ENCODE measurements at places on chromosomes 6 and 20. TPM values are rescaled to one million over a fixed set of nuclear protein-coding genes. Genes with fewer than 3 reads are reported as not detected.

Gene SIRPD
- not detected for total RNA-seq

Gene ADGB
- total RNA-seq: 0.72 TPM

DNA sequence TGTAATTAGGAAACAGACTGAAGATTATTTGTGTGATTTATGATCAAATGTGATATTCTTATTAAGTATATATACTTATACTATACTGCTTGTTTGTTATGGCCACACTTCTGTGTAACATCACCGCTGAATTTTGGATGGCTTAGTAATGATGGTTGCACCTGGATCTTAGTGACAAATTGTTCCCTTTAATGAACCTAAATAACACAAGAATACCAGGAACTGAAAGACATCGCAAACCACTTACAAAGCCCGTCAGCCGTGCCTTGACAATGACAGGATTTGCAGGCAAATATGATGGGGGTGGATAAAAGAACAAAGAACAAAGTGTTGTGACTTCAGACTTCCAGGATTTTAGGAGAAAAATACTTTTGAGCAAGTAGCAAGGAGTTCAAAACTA lies 67.1 kb downstream of the LAMP5 start:
- DNase-seq: no peak

DNA sequence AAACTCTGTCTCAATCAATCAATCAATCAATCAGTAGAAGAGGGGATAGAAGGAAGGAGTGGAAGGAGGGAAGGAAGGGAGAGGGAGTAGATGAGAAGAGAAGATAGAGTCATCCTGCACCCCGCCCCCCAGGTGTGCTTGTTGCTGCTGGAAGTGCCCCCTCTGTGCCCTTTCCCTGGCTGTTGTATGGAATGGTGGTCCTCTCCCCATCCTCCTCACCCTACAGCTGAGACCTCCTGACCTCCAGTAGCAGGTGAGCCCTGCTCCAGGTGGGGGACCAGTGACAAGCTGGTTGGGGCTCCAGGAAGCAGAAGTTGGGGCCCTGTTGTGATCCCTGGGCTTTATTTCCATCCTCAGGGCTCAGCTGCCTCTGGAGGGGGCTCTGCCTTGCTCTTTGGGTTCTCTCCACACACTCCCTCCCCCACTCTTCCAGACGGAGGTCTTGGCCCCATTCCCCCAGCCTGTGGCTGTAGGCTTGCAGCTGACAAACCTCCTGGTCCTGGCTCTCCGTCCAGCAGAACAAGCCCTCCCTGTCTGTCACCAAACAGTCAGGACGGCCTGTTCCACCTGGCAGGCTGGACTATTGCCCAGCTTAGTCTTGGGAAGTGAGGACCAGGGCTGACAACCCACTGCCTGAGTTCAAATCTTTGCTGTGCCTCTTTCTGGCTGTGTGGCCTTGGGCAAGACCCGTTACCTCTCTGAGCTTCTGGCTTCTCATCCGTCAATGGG lies 26.0 kb upstream of the SCRT2 start:
- DNase-seq: no peak

Gene TUBB2B
- 2.3 TPM for total RNA-seq

DNA sequence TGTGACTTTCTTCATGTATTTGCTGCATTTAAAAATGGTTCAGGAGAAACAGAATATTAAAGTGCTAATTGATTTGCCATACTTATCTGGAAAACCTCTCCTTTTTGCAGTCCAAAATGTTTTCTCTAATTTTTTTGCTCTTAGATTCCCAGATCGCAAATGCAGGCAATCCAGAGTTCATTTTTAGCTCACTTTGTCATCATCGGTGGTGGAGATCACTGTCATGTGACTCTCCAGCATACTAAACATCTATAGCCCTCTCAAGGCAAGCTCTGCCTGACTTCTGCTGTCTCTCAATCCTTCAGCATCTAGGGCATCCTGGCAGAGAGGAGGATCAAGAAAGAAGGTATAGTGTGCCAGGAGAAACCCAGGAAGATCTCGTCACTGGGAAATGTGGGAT lies 24.8 kb downstream of the ABRACL start:
- no peak for DNase-seq

- DNase-seq: no peak
Observed at GRCh38 chr6:118932421-118932820, 2.5 kb downstream of the MCM9 start.

DNA sequence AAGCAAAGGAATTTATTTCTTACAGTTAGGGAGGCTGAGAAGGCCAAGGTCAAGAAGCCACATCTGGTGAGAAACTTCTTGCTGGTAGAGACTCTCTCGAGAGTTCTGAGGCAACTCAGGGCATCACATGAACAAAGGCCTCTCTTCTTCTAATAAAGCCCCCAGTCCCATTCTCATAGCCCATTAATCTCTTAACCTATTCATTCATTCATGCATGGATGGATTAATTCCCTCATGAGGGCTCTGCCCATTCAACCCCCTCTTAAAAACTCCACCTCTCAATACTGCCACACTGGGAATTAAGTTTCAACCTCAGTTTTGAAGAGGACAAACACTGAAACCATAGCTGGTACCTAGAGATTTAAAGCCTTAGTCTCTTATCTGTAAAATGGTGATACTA lies 217.9 kb upstream of the SPTLC3 start:
- DNase-seq: no peak

DNA sequence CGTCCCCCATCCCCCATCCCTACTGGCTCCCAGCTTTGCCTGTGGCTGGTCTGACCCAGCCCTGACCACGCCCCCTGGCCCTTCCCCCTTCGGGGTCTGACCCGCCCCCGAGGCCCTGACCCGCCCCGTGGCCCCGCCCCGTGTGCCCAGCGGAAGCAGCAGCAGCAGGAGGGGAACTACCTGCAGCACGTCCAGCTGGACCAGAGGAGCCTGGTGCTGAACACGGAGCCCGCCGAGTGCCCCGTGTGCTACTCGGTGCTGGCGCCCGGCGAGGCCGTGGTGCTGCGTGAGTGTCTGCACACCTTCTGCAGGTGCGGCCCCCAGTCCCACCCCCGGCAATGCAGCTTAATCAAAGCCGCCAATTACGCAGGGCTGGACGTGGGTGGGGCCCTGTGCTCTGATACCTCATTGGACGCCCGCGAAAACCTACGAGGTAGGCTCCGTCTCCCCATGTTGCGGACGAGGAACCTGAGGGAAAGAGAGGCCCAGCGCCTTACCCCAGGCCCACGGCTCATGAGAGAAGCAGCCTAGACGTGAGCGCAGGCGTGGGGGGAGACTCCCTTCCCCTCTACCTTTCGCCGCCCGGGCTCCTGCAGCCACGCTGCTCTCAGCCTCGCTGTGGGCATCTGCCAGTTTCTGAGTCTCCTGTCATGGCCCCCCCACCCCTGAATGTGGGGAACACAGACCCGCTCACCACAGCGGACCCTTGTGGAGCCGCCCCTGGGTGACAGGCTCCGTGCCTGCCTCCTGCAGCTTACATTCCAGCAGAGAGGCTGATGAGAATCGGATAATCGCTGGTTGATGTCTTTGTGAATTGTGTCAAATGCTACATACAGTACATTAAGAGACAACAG lies 12.8 kb downstream of the RBCK1 start:
- peak; percentile 85 for DNase-seq

DNA sequence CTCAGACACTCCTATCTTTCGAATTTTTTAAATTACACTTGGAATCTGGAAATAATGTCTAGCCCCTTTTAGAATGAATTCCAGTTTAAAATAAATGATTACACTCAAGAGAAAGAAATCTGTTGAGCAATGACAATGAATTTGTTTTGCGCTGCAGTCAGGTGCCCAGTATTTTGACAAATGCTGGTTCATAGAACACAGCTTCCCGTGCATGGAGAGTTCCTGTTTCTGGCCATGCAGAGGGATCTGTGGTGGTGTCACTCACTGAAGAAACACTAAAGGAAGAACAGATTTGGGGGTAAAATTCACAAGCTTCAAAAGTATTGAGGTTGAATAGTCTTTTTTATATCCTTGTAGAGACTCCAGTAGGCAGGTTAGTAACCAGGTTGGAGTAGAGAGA lies 113.4 kb upstream of the CEP85L start:
- no peak for DNase-seq

GRCh38 chr6:132998418-132998817 lies 184.0 kb downstream of the RPS12 start:
- no peak for DNase-seq

DNA sequence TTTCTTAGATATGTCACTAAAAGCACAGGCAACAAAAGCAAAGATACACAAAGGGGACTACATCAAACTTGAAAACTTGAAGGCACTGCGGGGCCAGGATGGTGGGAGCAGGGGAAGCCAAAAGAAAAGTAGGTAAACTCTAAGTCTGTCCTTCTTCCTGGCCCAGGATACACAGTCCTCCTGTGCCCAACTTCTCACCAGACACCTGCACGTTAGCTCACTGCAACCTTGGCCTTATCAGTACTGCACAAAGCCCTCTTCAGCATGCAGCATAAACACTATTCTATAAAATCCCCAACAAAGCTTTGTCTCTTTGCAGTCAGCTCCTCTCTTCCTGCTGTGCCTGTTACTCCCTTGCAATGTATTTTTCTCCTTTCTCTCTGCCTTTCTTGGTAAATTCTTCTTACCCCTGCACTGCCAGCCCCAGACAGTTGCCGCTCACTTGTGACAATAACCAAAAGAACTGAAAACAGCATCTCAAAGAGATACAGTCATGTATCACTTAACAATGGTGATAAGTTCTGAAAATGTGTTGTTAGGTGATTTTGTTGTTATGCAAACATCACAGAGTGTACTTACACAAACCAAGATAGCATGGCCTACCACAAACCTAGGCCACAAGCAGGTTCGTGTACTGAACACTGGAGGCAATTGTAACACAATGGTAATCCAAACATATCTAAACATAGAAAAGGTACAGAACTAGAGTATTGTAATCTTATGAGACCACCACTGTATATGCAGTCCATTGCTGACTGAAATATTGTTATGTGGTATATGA lies 51.2 kb downstream of the NINL start:
- no peak for DNase-seq

Gene RALY
- total RNA-seq: 212 TPM

- no peak for DNase-seq
Observed at GRCh38 chr6:46032110-46032998, 16.7 kb upstream of the CLIC5 start.

GRCh38 chr20:9573335-9574151 lies 59.2 kb downstream of the LAMP5 start:
- DNase-seq: no peak

- no peak for DNase-seq
Observed at GRCh38 chr6:142868917-142869316, 76.1 kb downstream of the HIVEP2 start.

DNA sequence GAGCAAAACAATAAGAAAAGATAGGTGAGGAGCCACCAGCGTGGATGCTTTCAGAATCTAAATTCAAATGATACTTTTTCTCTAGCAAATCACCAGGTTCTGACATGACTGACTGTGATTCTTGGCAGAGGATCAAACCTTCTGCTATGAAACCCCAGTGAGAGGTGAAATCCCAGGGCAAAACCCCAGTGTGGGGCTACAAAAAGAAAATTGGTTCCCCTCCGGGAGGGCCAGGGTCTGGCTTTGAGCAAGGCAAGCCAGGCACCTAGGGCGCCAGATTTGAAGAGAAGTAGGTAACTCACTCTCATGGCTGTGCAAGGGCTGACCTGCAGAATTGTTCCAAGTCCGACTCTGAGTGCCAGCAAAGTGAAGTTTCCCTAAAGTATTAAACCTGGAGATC lies 20.2 kb upstream of the RALGAPA2 start:
- no peak for DNase-seq

Gene CCN5
- total RNA-seq: 2.9 TPM

DNA sequence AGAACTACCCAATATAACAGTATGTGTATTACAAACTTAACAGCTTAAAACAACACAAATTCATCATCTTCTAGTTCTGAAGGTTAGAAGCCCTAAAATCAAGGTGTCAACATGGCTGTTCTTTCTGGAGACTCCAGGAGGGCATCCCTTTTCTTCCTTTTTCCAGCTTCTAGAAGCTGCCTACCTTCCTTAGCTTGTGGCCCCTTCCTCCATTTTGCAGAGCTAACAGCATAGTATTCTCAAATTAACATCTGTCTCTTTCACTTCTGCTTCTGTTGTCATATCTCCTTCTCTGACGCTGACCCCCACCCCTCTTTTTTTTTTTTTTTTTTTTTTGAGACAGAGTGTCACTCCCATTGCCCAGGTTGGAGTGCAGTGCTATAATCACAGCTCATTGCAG lies 52.8 kb upstream of the AKIRIN2 start:
- no peak for DNase-seq

DNA sequence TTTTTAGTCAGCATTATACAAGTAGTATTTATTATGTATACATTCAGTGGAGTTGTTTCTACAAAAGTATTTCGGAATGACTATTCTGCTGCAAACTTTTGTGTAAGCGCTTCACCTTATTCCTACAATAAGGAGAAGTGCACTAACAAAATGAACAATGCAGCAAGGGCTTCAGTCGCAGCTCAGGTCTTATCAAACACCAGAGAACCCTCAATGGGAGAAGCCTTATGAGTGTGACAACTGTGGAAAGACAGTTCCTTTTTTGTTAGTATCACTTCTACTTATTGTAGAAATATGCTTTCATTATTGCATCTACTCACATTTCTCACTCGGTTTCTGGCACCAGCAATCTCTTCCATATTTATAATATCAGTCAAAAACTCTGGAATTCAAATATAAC lies 18.8 kb downstream of the ZKSCAN3 start:
- no peak for DNase-seq

- DNase-seq: no peak
Observed at GRCh38 chr6:39527792-39528564, 197.2 kb downstream of the KIF6 start.

DNA sequence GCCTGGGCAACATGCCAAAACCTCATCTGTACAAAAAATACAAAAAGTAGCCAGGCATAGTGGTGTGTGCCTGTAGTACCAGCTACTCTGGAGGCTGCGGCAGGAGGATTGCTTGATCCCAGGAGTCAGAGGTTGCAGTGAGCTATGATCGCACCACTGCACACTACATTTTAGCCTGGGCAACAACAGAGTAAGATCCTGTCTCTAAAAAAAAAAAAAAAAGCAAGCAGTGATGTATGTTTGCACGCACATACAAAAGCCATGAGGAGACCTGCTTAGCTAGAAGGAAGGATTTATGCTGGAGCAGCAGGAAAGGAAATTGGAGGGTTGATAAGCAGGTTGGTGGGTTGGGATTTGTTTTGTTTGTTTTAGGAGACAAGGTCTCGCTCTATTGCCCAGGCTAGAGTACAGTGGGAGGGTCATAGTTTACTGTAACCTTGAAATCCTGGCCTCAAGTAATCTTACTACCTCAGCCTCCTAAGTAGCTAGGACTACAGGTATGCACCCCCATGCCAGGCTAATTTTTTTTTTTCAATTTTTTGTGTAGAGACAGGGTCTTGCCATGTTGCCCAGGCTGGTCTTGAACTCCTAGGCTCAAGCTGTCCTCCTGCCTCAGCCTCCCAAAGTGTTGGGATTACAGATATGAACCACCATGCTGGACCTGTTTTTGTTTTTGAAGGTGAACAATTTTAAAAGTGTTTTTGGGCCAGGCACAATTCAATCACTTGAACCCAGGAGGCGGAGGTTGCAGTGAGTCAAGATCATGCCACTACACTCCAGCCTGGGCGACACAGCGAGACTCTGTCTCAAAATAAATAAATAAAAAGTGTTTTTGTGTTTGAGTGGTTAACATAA lies 4.0 kb downstream of the ZSWIM3 start:
- peak; percentile 35 for DNase-seq
